Stimulated activated CD4-positive, alpha-beta T cell treated with anti-CD3 and anti-CD28 coated beads, TNF-alpha, amount 100 ng/mL, for 1 hour (primary cell): ENCODE measurements at places on chromosomes 6 and 20.

DNA sequence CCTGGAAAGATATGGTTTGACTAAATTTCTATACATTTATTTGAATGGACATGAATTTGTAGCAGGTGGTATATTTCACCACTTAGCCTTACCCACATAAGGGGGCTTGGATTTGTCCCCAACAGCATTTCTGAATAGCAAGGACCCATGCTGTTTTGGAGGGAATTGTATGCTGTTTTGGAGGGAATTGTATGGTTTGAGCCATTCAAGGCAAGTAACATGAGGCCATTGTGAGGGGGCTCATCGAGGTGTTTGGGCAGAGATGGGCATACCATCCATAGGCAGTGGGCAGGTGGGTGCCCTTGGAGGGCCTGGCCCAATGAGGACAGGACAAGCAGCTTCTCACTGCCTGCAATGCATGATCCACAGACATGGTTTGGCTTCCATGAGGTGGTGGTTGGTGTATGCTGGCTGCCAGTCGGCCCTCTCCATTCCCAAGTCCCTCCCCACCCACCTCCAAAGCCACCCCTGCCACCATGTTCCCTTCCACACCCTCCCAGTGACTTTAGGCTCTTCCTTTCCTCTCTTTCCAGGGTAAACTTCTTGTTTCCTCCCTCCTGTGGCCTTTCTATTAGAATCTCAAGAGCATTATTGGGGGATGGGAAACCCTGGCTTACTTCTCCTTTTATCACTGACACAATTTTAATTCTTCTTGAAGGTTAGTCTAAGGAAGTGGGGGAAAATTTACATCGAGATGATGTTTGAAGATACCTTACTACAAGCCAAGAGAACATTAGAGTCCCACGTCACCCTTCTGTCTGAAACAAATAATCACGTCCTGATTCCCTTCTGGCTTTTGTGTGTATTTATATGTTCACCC is 13.2 kb upstream of the PXDC1 start:
- no peak for DNase-seq

GRCh38 chr6:111761212-111761611 is 112.0 kb downstream of the FYN start:
- no peak for DNase-seq

DNA sequence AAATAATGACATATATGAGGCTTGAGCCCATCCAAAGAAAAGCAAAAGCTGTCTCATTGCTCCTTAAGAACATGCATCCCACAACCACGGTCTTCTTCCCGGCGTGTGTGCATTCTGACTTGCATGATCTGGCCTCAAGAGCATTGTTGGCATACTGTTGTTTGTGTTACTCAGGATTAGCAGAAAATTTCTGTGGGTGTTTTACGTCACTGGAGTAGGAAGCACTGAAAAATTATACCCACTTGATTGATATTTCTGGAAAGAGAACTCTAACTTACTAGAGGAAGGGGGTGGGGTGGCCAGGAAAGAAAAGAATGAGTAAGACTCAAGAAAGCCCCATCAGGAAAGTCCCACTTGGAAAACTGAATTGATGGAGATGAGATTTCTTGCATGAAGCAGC is 326.2 kb upstream of the PRDM1 start:
- DNase-seq, result no peak

GRCh38 chr6:16551466-16551865 is 209.8 kb downstream of the ATXN1 start:
- DNase-seq, result no peak

DNA sequence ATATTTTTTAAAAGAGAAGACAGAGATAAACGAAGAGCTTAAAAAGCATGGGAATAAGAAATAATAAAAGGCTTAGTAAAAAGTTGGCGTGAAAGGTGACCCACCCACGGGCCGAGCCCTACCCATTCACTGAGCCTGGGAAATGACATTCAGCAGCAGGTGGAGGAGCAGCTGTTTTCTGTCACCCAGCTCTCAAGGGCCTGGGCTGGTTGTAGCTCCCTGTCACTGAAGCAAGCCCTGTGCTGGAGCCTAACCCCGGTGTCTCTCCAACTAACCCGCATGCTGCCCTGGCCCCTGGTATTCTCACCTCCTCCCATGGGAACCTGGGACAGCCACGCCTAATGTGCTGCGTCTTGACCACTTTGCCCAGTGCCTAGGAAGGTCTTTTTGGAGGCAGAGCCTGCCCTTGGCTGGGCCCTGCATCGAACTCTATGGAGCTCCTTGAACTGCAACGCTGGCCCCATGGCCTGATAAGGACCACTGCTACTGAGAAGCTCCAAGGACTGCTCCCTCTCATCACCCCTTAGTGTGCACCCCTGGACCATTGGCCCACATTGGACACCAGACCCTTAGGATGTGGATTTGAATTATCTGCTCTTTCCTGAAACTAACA is 68.8 kb upstream of the IYD start:
- DNase-seq, result no peak

GRCh38 chr6:69263297-69263696 is 533.5 kb downstream of the LMBRD1 start:
- no peak for DNase-seq

GRCh38 chr6:114648847-114649246 is 306.0 kb upstream of the HS3ST5 start:
- no peak for DNase-seq

GRCh38 chr6:138455746-138456400 is 43.4 kb downstream of the NHSL1 start:
- DNase-seq, result no peak

DNA sequence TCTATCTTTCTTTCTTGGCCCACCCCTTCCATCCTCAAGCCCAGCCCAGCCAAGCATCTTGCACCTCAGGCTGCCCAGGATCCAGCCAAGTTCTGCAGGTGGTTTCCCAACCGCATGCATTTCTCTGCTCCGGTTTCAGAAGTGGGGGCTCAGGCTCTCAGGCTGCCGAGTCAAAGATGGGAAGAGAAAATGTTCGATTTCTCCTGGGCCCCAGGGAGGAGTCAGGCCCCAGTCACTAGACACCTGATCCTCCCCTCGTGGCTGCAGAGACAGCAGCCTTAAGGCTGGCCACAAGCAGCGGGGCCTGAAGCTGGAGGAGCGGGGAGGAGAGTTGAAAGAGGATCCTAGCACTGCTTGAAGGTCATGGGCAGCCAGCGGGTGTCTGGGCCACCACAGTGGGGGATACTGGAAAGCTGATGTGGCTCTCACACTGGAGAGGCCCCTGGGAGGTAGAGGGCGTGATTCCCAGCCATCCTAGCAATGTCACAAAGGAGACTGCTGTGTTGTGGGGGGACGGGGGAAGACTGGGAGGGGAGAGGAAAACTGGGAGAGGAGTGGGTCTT is 42.2 kb upstream of the ZFAND3 start:
- no peak for DNase-seq

- DNase-seq, result no peak
Observed at GRCh38 chr20:53244711-53245110, 272.6 kb downstream of the TSHZ2 start.

DNA sequence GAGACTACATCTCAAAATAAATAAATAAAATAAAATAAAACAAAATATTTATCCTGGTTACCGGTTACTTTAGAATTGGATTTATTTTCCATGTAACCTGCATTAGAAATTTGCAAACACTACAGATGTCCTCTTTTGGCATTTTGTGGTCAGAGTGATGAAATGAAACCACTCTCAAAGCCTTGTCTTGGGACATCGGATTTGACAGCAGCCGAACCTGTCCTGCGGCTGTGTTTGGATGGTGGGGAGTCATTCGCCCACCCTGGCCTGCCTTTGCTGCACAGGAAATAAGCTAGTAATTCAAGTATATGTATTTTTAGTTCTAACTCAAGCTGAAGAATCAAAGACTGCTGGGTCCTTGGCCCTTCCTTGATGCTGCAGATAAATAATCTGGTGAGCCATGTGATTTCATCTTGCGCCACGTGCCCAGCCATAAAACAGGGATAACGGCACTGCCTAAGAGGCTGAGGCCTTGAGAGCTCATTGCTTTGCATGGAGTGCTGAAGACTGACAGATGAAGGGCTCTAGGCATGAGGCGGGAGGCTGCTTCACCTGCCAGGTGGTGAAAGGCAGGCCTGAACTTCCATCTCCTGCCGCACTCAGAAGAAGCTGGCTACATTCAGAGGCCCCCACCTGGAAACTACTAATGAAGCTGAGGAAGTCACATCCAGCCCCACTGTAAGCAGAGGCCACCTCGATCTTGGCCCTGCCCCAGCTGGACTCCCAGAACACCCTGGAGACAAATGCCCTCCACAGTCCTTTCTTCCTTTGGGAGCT is 76.9 kb downstream of the NOL4L start:
- no peak for DNase-seq

GRCh38 chr20:9255171-9255570 is 186.3 kb downstream of the PLCB4 start:
- DNase-seq, result no peak

GRCh38 chr6:84522135-84522549 is 242.3 kb downstream of the TBX18 start:
- DNase-seq, result no peak

DNA sequence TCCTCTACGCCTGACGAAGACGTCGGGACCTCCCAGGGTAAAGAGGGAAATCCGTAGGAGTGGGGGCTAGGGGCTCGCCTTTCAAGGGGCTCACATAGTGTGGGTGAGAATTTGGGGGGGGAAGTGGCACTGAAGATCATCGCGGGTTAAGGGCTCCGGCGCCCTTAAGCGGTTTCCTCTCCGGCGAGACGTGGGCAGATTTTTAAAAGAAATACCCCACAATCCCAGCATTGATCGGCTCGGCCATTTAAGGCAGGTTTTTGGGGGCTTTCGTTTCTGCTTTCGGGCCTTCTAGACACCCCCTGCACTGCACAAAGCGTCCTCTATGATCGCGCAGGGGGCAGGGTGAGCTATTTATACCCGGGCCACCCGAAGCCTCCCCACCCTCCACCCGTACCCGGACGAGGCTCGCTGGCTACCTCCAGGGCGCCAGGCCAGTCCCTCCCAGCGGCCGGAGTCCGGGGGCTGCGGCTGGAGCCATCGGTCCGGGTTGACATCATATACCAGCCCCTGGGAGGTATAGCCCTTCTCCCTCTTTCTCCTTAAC is 1.2 kb downstream of the NKX2-2 start:
- no peak for DNase-seq

DNA sequence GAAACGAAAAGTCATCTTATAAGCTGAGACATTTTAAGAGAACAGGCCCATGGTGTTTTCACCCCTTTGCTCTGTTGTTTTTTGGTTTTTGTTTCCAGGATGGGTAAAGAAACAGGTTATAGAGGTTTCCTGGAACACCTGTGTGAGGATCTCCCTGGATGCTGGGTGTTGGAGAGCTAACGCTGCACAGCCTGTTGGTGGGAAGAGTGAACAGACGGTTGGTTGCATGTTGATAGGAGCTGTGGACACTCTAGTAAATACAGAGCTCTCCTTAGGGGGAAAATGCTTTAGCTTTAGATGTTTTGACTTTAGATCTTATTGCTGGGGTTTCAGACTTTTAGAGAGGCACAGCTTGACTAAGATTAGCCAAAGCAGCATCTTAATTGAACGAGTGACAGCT is 235.2 kb downstream of the SOX4 start:
- no peak for DNase-seq

DNA sequence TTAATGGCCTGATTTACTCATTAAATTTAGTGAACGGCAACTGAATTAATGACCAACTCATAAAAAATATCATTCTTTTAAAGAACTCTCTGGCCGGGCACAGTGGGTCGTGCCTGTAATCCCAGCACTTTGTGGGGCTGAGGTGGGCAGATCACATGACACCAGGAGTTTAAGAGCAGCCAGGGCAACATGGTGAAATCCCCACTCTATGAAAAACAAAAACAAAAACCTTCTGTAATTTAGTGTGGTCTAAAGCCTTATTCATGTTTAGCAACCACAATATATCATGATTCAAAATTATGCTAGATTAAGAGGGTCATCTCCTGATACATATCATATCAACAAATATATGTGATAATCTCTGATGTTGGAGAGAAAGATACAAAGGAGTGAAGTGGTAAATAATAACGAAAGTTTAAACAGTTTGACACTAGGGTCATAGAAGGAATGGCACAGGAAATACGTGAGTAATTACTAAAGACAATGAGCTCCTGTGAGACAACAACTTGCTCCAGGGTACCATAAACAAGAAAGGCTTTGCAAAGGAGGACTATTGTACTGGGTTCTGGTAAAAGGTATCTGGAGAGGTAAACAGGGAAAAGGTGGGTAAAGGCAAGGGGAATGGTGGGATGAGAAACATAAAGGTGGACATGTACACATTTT is 5.7 kb downstream of the ELOVL4 start:
- no peak for DNase-seq

DNA sequence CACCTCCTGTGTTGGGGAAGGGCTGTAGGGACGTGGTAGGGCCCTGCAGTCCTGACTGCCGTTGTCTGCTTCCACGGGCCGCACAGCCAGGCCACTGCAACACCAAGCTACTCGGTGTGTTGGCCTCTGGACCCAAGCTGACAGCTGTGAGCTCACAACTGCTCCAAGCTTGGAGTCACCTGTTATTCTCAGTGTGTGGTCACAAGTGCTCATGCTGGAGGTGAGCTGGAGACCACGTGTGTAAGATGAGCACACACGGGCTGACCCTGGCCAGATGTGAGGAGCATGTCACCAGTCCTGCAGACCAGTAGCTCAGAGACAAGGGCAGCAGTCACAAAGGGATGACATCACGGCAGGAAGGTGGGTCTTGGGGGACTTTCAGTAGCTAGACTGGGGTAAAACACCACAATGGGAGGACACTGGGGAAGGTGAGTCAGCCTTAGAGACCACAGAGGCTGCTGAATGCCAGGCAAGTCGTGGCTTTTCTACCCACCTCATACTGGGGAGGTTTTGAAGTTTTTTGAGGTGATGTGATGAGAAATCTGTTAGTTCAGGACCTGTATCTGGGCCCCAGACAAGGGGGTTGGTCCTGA is 87.3 kb downstream of the FAM120B start:
- no peak for DNase-seq

GRCh38 chr6:4889701-4890100 is 113.5 kb downstream of the CDYL start:
- DNase-seq, result no peak

DNA sequence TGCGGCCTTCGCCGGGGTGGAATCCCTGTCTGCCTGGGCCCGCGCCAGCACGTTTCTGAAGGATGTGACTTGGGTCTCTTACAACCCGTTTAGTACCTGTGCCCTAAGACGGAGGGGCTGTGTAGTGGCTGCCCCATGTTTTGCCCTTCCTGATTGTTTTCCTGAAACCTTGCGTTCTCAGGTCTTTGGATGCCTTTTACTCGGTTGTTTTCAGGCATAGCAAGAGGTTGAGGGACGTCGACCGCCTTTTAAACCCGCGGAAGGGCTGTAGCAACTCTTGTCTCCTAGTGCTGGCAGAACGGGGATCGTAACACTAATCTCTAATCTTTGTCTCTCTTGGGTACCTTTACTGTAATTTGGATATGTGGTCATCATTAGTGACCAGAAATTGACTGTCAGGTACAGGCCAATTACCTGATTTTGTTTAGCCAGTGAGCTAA is 706 bp upstream of the NANP start:
- DNase-seq, result no peak

DNA sequence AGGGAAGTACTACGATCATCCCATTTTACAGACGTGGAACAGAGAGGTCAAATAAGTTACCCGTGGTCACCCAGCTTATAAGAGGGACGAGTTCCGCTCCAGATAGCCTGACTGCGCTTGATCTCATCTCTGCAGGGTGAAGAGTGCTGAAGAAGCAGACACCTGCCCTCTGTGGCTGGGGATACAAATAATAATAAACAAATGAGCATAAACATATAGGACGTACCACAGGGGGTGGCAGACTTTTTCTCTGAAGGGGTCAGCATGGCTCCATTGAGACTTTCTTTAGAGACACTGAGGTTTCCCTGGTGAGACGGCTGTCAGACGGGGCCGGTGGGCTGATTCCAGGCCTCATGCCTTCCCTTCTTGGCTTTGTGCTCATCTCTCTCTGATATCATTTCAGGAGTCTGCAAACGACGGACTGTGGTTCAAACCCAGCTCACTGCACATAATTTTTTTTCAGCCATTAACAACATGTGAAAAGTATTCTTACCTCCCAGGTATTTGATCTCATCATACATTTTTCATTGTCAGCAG is 47.1 kb downstream of the IRF4 start:
- DNase-seq, result no peak
